Hippocampal formation (tissue), 2 donors: ENCODE measurements at places on chromosomes 1 and 21.
A peak's percentile ranks its signal among the peaks of the same experiment; 100 is the strongest.

DNA sequence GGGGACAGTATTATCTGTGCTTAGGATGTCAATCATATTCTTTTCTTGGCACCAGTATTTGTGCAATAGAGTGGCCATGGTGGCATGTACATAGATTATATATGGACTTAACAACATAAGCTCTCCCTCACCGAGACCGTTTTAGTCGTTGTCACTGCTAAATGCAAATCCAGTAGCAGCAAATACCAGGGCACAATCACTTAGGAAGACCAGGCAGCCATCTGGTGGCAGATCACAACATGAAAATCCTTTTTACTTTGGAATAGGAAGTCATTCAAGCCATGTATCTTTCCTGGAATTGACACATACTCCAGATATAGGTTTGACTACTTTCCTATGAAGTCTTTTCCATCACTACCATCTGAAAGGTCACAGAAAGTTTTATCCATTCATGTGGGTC lies 53.2 kb upstream of the C1orf87 start:
- DNase-seq = no peak

- no peak for DNase-seq
Measured at GRCh38 chr1:119091618-119092017, 48.8 kb downstream of the WARS2 start.

DNA sequence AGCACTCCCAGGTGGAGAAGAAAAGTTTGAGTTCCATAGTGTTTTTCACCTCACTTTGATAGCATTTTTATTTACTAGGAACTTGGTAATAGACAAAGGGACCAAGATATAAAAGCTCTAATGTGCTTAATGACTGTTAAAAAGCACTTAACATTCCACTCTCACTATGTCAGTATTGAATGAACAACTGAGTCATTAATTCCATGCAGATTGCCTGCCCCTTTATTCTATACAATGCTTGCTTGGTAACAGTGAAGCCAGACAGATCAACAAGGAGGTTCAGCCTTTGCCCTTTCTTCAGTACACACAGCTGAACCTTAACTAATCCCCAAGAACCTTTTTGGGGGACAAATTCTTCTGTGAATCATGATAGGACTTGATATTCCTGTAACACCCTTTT lies 425.5 kb downstream of the NUF2 start:
- no peak for DNase-seq

DNA sequence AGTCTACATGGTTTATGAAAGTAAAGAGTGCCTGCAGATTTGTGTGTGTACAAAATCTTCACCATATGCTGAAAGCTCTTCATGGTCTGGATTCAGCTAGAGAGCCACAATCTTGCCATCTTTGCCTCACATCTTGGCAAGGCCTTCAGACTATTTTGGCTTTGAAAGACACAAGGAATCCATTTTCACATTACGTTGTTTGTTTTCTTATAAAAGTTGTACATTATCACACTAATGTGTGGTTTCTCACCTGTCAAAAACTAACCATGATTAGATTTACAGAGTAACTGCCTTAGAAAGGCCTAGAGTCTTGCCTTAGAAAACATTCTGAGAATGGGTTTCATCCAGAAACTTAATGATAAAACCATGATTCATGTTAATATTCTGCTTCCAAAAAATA lies 494.6 kb downstream of the NEGR1 start:
- no peak for DNase-seq

DNA sequence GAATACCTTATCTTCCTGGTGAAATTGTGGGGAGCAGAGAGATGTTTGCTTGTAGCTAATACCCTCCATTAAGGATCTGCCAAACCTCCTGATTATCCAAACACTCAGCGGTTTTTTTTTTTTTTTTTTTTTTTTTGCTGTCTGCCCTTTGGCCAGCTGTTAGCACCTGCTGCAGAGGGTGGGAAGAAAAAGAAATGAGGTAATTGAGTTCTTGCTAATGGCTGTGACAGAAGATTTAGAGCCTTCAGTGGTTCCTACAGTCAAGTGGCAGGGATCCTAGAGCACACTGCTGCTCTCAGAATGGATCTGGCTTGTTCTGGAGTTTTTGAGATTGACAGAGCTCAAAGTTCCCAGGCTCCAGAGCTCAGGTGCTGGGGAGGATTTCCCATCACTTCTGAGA lies 342.5 kb downstream of the DISC1 start:
- no peak for DNase-seq

DNA sequence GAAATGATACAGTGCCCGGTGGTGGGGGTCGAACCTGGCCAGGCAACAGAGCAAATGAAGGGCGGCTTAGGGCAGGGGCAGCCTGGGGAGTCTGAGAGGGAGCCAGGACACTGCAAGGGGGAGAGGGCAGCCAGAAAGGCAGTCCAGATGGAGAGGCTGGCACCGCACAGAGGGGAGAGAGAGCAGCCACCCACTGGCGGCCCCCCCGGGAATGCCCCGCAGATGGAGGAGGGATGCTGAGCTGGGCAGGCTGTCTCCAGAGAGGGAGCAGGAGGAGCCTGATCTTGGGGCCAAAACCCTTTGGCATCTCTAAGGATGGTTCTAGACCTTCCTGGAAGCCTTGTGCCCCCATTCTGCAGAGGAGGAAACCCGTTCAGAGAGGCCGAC lies 112.3 kb downstream of the LACTBL1 start:
- peak; percentile 14 for DNase-seq

DNA sequence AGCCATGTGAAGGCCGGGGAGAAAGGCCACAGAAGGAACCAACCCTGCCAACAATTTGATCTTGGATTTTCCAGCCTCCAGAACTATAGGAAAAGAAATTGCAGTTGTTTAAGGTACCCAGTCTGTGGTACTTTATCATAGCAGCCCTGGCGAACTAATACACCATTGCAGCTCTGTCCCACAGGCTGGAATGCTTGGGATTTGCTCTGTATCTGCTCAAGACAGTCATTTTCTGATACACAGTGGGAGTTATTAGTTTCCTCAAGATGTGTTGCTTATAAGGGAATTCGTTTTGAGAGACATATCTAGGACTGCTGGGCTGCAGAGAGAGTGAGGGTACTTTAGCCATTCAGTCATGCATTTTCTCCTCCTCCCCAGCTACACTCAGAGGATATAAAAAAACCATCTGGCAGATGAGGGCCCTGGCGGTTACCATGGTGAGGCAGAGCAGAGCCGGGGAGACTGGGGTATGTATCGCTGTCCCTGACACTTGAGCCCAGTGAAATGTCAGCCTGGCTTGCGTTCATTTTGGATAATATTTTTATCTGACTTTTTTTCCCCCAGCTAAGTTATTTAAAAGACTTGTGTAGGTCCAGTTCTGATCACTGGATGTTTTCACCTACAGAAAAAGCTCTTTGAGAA lies 104.6 kb downstream of the DIRAS3 start:
- DNase-seq = peak; percentile 3

DNA sequence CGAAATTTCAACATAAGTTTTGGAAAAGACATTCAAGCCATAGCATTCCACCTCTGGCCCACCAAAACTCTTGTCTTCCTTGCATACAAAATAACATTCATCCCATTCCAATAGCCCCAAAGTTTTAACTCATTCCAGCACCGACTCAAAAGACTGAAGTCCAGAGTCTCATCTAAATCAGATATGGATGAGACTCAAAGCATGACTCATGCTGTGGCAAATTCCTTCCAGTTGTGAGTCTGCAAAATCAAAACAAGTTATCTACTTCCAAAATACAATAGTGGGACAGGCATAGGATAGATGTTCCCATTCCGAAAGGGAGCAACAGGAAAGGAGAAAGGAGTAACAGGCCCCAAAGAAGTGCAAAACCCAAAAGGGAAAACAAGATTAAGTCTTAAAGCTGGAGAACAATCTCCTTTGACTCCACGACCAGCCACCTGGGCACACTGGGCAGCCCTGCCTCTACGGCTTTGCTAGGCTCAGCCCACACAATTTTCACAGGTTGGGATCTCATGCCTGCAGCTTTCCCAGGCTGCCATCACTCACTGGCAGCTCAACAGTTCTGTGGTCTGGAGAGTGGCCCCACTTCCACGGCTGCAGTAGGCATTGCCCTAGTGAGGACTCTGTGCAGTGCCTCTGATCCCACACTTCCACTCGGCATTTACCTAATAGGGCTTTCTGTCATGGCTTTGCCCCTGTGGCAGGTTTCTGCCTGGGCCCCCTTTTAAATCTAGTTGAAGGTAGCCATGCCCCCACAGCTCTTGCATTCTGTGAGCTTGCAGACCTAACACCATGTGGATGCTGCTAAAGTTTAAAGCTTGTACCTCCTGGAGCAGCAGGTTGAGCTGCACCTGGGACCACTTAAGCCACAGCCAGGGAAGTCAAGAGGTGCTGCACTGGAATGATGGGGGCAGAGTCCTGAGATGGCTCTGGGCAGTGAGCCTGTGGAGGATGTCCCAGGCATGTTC lies 51.0 kb downstream of the RUNX3 start:
- DNase-seq = no peak

DNA sequence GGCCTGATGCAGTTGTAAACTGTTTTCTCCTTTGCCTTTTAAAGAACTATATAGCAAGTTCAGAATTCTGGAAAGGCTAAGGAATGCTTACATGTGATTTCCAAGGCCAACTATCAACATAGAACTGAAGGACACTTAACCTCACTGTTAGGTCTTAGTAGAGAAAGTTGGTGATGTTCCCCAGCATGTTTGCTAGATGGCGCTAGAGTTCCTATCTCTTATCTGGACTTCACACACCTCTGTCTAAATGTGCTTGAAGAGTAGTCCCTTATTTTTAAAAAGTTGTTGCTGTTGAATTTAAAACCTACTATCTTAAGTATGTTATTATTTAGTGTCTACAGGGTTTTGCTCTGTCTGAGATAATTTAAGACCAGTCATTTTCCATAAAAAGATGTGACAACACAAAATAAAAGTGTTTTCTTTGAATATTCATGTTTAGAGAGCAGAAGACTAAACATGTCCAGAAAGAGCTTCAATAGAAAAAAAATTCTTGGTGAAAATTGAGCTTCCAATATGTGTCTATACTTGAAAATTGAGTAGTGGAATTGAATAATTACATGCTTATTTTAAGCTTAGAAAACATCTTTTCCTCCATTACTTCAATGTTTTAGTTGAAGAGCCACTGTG lies 237.3 kb downstream of the S1PR1 start:
- no peak for DNase-seq

DNA sequence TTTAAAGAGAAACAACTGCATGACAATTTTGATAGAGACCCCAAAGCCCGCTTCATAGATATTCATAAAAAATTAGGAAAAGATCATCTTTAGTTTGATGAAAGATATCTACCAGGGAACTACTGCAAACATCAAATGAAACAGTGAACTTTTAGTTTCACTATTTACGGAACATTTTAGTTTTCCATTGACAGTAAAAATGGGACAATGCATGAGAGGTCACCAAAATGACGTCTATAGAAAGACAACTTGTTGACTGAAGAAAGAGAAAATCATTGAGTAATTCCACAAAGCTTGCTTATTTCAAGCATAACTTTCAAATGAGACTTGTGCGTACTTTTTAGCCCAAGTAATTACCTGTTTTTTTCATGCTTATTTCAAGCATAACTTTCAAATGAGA lies 411.4 kb downstream of the HLX start:
- DNase-seq = no peak

DNA sequence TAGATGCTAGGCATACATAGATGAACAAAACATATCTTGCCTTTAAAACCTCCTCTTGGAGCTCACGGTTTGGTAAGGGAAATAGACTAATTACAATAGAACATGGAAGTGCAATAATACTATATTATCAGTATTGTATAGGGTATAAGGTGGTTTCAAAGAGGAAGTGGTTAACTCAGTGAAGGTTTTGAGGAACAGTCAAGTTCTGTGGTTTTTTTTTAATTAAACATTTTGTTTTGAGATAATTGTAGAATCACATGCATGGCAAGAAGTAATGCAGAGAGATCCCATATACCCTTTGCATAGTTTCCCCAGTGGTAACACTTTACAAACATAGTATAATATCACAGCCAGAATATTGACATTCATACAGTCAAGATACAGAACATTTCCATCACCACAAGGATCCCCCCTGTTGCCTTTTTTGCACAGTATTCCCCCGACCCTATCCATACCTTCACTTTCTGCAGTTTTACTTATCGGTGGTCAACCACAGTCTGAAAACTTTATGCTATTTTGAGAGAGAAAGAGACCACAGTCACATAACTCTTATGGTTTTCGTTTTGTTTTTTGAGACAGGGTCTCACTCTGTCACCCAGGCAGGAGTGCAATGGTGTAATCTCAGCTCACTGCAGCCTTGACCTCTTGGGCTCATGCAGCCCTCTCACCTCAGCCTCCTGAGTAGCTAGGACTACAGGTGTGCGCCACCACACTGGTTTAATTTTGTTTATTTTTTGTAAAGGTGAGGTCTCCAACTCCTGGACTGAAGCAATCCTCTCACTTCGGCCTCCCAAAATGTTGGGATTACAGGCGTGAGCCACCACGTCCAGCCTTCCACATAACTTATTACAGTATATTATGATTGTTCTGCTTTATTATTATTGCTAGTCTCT lies 60.5 kb upstream of the KIAA1614 start:
- no peak for DNase-seq

DNA sequence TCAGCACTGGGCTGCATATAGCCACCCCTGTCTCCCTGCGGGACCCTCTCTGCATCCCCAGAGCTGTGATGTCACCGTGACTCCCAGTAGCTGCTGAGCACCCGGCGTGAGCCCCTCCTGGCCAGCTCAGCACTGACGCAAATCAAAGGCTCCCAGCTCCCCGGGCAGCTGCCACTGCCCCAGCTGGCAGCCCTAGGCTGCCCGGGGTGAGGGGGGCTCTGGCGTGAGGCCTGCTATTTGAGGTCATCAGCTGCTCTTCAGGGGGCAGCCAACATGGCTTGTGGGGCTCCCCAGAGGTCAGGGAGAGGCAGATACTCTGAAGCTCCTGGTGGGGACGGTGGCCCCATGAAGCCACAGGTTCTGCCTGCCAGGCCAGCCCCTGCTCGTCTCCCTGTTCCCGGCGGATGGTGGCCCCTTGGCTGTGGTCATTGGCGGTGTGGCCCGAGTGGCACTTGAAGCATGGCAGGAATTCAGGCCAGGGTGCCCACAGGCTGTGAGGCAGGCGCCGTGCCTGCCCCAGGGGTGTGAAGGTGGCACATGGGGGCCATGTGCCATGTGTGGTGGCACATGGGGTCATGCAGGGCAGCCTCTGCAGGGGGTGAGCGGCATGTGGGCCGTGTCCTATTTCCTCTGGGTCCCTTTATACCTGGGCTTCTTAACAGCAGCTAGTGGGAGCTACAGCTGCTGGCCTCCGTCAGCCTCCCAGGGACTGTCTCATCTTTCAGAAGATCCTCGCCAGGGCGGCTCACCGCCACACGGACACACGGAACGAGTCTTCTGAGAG lies 85.4 kb downstream of the SIK1 start:
- no peak for DNase-seq

- no peak for DNase-seq
Measured at GRCh38 chr1:66434096-66434495, 99.9 kb upstream of the SGIP1 start.
